ENCODE measurements at places on chromosomes 7 and 10.

- no peak for DNase-seq
These were observed 304.2 kb downstream of the RPS24 start for GRCh38 chr10:78337646-78338391.

DNA sequence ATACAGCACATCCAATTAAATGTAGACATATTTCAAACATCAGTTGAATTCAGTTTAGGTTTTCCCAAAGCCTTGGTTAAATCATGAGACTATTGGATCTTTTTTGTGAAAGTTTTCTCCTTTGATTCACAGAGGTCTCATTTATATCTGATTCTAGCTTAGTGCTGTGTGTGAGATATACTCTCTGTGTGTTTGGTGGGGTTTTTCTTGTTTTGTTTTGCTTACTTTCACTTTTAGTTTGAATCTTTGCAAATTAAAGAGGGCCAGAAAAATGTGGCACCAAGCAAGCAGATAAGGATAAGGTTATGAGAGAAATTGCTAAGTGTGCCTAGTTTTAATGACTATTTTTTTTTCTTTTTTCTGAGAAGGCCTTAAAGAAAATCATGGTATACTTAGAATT, 12.6 kb upstream of the OR6B1 start:
- no peak for DNase-seq

- DNase-seq: no peak
These were observed 313.3 kb upstream of the SP8 start for GRCh38 chr7:21099955-21100354.

DNA sequence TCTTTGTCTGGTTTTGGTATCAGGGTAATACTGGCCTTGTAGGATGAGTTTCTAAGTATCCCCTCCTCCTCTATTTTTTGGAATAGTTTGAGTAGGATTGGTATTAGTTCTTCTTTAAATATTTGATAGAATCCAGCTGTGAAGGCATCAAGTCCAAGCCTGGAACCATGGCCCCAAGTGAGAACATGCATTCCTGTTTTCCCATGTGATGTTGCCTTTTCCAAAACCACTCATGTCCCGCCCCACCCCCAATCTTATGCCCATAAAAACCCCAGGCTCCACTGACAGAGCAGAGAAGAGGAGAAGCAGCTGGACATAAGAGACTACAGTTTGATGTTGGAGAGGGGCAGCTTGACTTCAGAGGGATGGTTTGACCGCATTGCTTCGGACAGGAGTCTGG, 71.2 kb downstream of the MINPP1 start:
- DNase-seq: no peak

- no peak for DNase-seq
These were observed 316.4 kb downstream of the PHTF2 start for GRCh38 chr7:78114993-78115392.

DNA sequence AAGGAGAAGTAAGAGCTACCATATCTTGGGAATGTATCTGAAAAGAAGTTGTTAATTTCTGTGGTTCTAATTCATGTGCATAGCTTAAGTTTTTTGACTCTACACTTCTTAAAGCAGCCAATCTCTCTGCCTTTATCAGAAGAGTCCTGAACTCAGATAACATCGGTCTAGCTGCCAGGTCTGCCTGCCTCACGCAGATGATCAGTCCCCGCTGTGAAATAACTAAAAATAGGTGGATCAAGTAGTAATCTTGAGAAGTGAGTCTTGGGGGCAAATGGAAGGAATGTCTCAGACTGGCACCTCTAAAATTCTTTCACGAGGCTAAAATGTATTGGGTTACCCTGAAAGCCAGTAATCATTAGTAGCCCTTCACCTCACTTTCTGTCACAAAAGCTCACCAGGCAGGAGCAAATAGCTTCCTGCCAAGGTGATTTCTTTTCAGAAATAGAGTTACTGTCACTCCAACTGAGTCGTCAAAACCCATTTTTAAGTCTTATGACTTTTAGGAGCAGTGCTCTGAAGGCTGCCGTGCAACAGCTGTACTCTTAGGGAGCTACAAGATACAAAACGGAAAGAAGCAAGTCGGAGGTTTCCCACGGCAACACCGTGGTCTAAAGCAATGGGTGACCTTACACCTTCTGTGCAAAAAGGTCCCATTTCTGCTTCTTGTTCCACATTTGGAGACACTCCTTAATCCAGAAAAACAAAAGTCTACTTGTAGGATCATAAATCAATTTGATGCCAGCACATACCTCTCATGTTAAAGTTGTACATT, 85.2 kb downstream of the ABCB5 start:
- no peak for DNase-seq

DNA sequence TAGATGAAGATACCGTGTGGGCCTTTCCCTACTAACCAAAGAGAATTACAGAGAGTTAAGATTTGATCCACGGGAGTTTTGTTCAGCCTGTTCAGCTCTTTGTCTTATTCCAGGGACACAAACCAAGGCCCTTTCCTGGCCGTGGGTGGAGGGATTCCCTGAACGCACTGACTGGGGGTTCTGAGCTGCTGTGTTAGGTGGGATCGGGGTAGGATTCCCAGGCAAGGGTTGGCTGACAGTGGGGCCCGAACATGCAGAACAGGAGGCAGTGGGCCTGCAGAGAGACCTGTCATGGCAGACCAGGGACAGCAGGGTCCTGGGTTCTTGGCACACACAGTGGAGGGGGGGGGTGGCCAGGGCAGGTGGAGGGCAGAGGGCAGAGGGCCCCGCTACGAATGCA, 89.5 kb upstream of the MKI67 start:
- no peak for DNase-seq

- DNase-seq: no peak
These were observed 501.8 kb downstream of the GATA3 start for GRCh38 chr10:8556321-8556720.

- DNase-seq: no peak
These were observed 49.4 kb upstream of the DPYSL4 start for GRCh38 chr10:132137111-132138072.

DNA sequence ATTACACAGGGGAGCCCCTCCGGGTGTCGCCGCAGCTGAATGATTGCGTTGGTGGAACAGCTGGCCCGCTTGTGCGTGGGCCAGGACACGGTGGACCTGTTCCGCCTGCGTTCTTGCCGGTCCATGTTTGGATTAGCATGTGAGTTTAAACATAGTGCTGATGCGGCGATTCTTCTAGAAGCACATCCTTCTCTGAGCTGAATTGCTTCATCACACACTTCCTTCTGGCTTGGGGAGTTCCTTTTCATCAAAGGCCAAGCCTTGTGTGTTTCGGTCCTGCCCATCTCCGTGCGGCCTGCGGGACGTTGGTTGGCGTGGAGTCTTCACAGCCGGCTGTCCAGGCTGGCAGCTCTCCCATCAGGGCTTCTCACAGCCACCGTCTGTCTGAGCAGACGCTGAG, 45.5 kb upstream of the SLC29A4 start:
- DNase-seq: peak; percentile 87

DNA sequence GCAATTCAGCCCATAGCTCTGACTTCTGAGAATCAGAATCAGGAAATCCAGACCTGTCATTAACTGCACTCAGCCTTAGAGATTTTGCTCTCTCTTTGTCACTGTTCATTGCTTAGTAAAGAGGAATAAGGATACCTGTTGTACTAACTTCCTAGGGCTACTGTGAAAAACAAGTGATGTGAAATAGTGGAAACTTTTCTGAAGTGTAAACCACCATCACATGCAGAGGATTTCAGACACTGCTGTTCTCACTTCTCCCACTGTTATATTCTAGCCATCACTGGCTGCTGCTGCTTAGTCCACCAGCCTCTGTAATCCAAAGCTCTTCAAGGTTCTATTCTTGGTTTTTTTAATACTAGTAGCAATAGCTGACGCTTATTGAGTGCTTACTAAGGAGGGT, 129.6 kb upstream of the CCDC6 start:
- no peak for DNase-seq

DNA sequence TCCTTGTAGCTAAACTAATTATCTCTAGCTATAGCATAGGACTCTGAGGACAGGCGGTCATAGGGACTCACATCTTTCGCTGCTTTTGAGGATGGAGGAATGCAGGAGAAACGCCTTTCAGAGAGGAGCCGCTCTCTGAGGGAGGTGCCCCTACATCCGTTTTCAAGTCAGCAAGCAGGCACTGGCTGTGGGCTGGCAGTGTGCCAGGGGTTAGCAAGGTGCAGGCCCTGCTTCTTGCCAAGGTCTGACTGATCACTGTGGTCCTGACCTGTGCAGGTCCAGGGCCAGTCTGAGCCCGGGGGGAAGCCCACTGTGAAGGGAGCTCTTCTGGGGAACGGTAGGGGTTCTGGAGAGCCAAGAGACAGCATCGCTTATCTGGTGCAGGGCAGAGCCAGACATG, 89.4 kb downstream of the SH3PXD2A start:
- DNase-seq: no peak

DNA sequence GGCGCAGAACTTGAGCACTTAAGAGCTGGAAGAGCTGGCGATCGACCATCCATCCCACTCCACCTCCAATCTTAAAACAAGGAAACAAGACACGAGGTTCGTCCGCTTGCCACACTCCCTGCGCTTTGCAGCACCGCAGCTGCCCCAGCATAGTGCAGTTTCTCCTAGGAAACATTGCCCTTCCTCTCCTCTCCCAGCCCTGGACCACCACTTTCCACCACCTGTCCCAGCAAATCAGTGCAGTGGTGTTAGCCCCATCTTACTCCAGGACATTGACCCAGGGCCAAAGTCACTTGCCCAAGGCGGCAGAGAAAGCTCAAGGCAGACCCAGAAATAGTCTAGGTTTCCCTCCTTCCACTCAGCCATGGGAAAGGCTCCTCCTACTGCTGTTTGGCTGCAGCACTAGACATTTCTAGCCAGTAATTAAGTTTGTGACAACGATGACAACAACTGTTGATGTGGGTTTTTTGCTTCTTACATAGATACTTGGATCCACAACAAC, 1.5 kb upstream of the PARD3 start:
- no peak for DNase-seq

- DNase-seq: no peak
These were observed 154.8 kb downstream of the ADAM12 start for GRCh38 chr10:126233182-126234148.

DNA sequence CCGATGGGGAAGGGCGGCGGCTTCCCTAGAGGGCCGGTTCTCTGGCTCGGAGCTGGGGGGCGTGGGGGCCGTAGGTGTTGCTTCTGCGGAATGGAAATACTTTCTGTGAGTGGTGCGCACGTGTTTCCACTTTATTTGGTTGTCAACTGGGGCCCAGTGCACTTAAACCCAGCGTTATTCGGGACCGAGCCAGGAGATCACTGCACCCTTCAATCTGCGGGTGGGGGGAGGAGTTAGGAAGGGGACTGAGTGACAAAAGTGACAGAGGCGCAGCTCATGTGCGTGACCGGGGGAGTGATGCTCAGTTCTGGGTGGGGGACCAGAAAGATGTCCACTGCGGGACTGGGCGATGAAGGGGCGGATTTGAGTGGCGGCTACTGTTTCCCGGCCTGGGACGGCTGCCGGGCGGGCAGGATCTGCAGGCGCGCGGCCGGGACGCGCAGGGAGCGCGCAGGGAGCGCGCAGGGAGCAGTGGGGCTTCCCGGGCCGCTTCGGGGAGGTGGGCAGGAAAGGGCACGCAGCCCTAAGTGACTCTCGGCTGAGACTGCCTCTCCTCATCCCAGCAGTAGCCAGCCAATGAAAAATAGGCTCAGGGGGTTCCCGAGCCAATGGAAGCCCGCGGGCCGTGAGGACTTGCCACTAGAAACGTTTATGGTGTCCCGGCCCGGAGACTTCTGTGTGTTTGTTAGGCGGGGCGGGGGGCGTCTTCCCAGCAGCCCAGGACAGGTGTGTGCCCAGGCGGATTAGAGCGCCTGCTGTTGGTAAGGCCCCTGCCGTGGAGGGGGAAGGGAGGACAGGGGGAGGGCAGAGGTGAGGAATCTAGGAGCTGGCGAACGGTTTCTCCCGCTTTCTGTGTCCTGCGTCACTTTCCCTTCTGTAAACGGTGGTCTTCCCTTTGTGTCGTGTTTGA, 54.3 kb upstream of the KDM7A start:
- DNase-seq: peak; percentile 34

- no peak for DNase-seq
These were observed 192.6 kb downstream of the CCSER2 start for GRCh38 chr10:84521013-84521412.

DNA sequence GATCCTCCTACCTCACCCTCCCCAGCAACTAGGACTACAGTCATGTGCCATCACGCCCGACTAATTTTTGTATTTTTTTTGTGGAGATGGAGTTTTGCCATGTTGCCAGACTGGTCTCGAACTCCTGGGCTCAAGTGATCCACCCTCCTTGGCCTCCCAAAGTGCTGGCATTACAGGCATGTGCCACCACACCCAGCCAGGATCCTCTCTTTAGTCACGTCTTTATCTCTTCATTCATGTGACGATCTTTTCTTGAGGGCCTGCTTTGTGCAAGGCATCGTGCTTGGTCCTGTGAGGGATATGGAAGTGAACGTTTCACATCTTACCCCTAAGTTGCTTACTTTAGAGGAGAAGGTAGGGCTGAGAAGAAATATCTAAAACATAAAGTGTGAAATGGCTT, 21.6 kb downstream of the WBP1L start:
- no peak for DNase-seq

- no peak for DNase-seq
These were observed 636.2 kb upstream of the IGFBP3 start for GRCh38 chr7:46557295-46557711.

DNA sequence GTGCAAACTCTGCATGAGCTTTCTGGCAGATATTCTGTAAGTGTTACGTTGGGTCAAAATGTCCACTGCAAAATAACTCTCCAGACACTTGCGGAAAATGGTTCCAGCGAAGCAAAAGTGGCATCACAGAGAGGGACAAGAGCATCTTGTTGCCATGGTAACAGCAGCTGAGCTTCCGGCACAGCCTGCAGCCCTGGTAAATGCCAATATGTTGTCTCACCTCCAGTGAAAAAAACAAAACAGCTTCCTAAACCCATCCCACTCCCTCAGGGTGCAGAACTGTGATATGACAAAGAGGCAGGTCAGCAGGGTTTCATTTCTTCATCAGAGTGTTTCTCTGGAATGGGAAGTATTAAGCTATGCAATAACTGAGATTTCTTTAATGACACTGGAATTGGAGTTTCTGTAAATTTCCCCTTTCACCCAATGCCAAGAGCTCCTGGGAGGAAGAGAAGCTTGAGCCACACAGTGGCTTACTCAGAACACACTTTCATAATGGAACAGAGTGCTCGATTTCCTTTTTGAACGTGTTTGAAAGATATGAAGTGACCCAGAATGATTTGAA, 65.6 kb downstream of the FOXI2 start:
- DNase-seq: no peak
